Stimulated activated CD8-positive, alpha-beta memory T cell treated with anti-CD3 and anti-CD28 coated beads, Interleukin-7, amount 100 ng/mL, for 1 hour (primary cell): ENCODE measurements at places on chromosomes 6 and 20.

DNA sequence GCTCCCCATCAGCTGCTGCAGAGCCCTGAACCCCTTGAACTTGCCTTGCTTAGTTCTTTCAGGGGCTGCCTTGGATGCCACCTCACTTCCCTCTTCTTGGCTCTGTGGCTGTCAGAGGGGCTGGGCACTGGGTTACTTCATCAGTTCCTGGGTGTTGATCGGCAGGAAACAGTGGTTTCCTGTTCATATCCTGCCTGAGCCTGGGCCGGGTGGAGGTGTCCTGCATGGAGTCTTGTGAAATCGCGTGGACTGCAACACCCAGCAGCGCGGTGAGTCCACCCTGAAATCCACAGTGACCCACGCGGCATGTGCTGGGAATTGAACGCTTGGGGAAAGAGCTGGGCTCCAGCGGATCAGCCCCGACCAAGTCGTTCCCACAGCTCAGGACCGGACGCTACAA is 97.5 kb downstream of the CDH26 start:
- DNase-seq: no peak

- no peak for DNase-seq
Measured at GRCh38 chr20:42530855-42531448, 658.8 kb downstream of the PTPRT start.

- DNase-seq: no peak
Measured at GRCh38 chr6:34234667-34235306, 1.9 kb upstream of the HMGA1 start.

DNA sequence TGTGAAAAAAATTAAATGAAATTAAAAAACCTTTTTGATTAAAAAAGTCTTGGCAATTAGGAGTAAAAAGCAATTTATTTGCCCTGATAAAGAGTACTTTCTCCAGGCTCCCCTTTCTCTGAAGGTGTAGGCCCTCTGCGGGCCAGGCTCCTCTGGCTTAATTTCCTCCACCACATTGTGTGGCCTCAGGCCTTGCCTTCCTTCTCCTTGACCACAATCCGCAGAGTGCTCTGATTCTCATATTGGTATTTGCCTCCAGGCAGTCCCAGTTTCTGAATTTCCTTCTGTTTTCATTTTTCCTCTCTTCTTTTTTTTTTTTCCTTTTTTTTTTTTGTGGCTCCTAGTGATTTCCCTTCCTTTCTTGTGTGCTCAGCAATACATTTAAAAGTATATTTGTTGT is 96.4 kb downstream of the AIG1 start:
- DNase-seq: no peak

- no peak for DNase-seq
Measured at GRCh38 chr20:49969946-49970345, 12.8 kb upstream of the SNAI1 start.

- no peak for DNase-seq
Measured at GRCh38 chr20:64092258-64093012, 8.2 kb upstream of the LKAAEAR1 start.

DNA sequence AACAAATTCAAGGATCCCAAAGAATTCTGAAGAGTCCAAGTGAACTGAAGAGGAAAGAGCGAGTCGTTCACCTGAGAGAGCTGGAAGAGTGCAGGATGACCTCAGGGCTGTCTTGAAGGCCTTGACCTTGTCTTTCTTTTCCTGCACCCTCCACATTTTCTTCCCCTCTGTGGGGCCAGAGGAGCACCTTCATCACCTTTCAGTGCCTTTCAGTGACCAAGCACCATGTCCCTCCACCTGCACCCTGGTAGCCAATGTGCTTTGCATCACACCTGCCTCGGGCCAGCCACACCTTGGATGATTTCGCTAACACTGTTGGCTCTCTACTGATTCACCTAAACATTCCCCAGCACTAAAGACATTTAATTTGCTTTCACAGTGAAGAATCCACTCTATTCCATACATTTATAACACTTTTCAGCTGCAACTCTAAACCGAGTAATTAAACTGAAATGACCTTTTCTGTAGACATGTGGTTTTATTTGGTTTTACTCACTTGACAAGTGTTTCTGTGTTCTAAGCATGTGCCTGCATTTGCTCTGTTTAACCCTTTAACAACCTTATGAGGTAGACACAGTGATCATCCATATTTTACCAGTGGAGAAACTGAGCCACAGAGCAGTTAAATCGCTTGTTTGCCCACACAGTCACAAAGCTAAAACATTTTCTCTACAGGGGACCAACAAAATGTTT is 121.3 kb upstream of the CST7 start:
- DNase-seq: no peak

DNA sequence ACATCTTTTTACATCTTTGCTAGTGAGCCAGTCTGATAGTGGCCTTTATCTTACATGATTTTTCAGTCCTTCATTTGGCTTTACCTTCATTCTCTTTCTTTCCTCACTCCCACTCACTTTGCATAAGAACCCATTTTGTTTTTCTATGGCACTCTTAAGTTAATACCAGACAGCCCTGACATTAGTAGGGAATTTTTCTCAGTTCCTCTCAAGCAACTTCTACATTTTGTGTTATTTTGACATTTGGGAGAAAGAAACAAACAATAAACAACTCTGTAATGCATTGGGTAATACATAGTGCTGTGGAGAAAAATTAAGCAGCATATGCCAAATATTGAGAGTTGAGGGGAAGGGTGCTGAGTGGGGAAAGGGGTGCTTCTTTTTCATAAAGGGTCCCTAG is 524.1 kb upstream of the JAG1 start:
- no peak for DNase-seq

GRCh38 chr6:52104979-52105378 is 17.6 kb upstream of the PKHD1 start:
- no peak for DNase-seq
